SW480 (cell line): ENCODE measurements at places on chromosomes 5 and 9.
A peak's percentile ranks its signal among the peaks of the same experiment; 100 is the strongest.

DNA sequence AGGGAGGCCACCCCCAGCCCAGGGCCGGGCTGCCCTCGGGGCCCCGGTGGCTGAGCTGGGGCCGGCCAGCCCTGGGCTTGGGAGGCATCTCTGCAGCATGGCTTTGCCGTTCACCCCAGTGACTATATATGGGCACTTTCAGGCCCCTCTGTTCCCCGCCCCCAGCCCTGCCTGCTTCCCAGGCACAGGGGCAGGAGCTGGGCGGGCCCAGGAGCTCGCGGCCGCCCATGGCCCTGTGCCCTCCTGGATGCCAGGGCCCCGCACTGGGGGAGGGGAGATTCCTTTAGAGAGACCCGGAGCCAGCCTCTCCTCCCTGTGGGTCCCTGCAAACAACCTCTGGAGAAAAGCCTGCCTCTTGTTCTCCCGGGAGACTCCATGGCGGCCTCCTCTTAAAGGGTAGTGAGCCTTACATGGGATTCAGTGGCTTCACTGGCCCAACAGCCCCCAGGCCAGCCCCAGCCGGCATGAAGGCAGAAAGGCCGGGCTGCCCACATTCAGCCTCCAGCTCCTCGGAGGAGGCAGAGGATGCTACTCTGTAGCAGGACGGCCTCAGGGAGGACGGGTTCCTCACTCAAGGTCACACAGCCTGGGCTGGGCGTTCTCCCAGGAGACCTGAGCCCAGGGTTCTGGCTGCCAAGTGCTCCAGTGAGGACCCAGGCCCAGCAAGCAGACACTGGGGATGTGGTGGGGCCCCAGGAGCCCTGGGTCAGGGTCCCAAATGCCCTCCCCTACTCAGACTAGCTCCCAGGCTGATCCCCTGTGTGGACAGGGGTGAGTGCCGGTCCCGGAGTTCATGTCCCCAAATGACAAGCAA, 4.1 kb downstream of the NACC2 start:
- no peak for DNase-seq

GRCh38 chr5:152097128-152097527, 172.5 kb upstream of the GLRA1 start:
- DNase-seq: no peak

- no peak for DNase-seq
Observed at GRCh38 chr9:120886490-120886967, 9.5 kb upstream of the PHF19 start.

GRCh38 chr9:4581861-4582565, 80.1 kb upstream of the PLPP6 start:
- DNase-seq: no peak

- DNase-seq: no peak
Observed at GRCh38 chr9:5532306-5532705, 22.0 kb downstream of the PDCD1LG2 start.

- DNase-seq: no peak
Observed at GRCh38 chr5:3598207-3598606, 2.6 kb downstream of the IRX1 start.

- no peak for DNase-seq
Observed at GRCh38 chr9:93533863-93534262, 42.5 kb upstream of the PHF2 start.

DNA sequence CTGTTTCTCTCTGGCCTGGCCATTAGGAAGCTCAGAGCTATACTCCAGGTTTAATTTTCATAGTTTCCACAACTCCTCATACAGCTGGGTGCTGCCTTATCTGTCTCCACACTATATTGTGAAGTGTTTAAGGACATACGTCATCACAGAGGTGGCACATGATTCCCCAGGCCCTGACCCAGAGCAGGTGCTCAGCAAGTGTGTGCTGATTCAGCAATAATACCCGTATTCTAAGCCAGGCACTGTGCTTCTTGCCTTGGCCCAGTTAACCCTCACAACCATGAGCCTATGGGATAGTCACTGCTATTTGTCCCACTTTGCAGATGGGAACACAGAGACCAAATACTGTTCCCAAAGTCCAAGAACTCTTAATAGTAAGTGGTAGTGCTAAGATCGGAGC, 93.5 kb upstream of the SMIM23 start:
- DNase-seq: no peak

DNA sequence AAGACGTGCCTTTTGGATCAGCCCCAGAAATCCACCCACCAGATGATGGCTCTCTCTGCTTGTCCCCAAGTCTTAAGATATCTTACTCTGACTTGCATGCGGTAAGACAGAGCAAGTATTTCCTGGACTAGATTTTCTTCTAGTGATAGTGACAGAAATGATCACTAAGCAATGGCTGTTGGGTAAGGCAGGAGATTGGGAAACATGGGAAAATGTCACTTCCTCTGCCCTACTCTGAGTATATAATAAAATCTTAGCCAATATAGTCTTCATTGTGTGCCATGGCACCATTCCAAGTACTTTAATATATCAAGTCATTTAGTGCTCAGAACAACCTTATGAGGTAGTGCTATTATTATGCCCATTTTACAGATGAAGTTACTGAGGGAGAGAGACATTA, 31.0 kb upstream of the GNA14 start:
- no peak for DNase-seq

DNA sequence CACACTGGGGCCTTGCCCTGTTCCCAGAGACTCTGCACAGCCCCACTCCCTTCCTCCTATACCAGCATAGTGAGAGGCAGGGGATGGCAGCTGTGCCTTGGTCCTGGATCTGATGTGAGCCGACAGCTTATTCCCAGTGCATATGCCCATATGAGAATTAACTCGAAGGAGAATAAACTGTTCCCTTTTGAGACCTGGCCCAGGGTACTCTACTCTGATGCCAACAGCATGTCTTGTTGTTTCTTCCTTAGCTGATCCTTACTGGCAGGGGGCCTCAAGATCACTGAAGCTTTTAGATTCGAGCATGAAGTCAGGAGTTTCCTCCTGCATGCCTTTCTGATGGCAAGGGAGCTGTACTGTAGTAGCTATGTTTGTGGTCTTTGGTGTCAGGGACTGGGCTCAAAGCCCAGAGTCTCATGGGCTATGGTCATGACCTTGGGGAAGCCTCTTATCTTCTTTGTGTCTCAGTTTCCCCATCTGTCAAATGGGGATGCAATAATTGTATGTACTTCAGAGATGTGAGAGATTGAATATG, 57.1 kb downstream of the DOCK2 start:
- DNase-seq: no peak

DNA sequence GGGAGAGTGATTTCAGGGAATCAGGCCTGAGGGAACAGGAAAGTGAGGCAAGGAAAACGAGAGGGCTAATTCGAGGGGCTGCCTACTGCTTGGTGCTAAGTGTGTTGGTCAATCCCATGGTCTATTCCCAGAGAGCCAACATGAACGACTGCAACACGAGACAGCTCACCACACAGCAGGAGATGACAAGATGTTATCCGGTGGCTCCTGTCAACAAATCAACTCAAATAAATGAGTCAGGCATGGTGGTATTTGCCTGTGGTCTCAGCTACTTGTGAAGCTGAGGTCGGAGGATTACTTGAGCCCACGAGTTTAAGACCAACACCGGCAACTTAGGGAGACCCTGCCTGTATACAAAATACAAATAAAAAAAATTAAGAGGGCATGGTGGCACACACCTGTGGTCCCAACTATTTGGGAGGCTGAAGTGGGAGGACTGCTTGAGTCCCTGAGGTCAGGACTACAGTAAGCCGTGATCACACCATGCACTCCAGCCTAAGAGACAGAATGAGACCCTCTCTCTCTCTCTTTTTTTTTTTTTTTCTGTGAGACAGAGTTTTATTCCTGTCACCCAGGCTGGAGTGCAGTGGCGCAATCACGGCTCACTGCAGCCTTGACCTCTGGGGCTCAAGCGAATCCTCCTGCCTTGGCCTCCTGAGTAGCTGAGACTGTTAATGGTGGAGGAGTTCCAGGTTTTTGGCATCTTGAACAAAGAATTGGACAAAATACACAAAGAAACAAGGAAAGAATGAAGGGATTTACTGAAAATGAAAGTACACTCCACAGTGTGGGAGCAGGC, 9.0 kb upstream of the FAF2 start:
- peak; percentile 79 for DNase-seq

GRCh38 chr5:61328791-61329549, 3.1 kb upstream of the ZSWIM6 start:
- no peak for DNase-seq

DNA sequence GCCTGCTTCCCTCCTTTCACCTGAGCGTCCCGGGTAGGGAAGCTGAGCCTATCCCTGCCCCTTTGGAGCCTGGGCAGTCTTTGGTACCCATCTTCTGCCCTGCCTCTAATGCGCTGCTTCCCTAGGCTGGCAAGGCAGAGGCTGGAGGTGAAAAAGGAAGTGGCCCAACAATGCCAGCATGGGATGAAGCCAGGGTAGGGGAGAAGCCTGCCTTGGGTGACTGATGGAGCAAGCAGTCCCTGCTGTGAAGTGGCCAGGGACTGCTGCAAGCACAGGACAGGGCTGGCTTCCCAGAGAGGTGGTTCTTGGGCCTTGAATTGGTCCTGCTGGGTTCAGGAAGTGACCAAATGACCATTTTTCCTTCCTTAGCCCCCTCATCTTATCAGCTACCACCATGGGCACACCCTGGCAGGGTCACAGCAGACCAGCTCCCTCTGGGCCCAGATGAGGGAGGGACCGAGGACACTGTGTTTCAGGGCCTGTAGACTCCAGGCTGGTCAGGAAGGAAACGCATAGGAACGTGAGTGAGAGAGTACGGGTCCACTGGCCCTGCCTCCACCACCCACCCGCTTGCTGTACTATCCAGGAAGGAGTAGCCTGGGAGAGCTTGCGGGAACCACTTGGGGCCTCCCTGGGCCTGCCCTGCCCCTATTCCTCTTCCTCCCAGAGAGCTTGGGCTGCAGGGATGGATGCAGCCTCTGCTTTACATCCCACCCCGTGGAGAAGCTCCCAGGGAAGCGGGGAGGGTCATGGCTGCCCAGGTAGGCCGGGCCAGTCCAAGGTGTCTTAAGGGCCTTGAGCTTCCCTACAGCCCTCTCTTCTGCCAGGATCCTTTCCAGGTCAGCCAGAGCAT, 102.6 kb downstream of the DAB2IP start:
- no peak for DNase-seq

DNA sequence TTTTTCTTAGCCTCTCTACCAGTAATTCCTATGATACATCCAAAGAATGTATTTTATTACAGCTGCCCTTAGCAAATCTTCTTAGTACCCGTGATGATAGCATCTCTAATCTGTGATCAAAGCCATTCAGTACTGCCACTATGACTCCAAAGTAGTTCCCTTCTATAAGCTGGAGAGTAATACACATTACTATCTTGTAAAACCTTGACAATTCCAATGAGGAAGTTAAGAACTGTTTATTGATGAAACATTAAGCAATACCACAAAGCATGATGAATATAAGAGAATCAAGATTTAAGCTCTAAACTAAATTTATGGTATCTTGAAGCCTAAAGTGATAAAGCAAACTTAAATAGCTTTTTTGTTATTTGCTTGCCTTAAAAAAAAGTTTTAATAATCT, 86.1 kb downstream of the SMIM23 start:
- DNase-seq: no peak

- no peak for DNase-seq
Observed at GRCh38 chr5:156476678-156477077, 149.7 kb downstream of the SGCD start.

DNA sequence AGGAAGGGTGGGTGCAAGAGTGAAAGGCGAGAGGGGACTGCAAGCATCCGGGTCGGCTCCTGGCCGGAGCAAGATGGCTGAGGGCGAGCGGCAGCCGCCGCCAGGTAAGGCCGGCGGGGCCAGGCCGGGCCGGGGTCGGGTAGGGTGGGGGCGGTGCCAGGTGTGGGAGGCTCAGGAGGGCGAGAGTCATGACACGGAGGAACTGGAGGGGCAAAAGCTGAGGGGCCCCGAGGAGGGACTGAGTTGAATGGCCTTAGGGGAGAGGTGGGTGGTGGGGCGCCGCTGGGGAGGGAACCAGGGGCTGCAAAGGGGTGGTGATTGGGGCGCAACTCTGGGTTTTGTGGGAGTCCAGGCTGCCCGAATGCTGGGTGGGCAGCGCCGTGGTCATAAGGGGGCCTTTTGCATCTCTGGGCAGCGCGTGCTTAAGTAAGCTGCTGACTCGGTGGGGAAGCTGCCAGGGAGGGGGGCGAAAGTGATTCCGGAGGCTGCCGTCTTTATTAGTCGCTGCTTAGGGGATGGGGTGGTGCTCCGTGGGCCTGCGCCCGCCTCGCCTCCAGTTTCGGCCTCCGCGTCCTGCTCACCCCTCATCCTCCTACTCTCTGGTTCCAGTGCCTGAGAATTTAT, 425 bp downstream of the PTPA start:
- peak; percentile 41 for DNase-seq

GRCh38 chr9:18056269-18056992, 417.5 kb upstream of the ADAMTSL1 start:
- no peak for DNase-seq

DNA sequence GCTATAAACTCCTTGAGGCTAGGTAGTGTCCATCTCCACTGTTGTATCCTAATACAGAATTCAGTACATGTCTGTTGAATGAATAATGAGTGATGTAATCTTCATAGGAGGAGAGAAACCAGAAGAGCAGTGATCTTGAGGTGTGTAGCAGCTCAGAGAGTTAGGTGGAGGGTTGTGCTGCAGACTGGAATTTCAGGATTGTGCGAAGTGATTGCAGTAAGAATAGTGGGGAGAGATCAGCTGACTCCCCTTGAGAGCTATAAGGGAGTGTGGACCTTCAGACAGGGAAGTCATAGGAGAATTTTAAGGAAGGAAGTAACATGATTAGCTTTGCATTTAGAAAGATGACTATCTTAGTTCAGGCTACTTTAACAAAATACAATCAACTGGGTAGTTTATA, 4.4 kb downstream of the SNX24 start:
- no peak for DNase-seq

DNA sequence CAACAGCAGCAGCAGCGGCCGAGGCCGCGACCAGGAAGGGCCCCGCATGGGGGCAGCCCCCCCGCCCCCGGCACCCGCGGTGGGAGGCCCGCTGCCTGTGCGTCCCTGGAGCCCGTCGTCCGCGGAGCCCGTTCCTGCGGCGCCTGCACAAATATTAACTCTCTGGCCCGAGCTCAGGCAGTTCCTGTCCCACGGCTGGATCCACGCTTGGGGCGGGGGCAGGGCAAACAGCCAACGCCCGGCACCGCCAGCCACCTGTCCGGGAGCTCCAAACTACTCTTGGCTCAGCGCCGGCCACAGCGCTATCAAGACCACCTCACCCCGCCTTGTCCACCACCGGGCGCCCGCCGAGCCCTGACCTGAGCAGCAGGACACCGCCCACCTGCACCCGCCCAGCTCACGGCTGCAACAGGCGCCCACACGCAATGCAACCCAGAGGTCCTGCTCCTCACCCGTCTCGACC, at the start of gene LRRC26:
LRRC26 (minus strand) TSS at position 156 of the 463 bp plus-strand sequence; CDS start at position 48, 108 bp downstream.
- DNase-seq: no peak

DNA sequence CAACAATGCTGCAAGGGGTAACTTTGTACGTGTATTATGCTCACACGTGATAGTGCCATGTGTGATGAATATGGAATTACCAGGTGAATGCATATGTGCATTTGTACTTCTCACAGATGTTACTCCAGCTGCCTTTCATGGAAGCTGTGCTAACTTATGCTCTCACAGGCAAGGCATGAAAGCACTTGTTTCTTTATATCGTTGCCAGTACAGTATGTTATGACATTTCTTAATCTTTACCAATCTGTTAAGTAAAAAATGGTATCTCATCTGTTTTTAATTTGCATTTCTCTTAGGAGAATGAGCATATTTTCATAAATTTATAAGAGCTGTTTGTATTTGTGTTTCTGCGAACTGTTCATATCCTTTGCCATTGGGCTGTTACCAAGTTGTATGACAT, 311.8 kb upstream of the DMRT1 start:
- no peak for DNase-seq

- no peak for DNase-seq
Observed at GRCh38 chr5:160044391-160044804, 35.5 kb downstream of the TTC1 start.

- DNase-seq: no peak
Observed at GRCh38 chr5:95042037-95042436, 242.9 kb downstream of the MCTP1 start.

- DNase-seq: peak; percentile 88
Observed at GRCh38 chr5:55172051-55172899, 702 bp downstream of the CDC20B start.
